ENCODE measurements at places on chromosomes 3 and 15.

- no peak for DNase-seq
Observed at GRCh38 chr3:123089611-123090331, 22.9 kb downstream of the PDIA5 start.

DNA sequence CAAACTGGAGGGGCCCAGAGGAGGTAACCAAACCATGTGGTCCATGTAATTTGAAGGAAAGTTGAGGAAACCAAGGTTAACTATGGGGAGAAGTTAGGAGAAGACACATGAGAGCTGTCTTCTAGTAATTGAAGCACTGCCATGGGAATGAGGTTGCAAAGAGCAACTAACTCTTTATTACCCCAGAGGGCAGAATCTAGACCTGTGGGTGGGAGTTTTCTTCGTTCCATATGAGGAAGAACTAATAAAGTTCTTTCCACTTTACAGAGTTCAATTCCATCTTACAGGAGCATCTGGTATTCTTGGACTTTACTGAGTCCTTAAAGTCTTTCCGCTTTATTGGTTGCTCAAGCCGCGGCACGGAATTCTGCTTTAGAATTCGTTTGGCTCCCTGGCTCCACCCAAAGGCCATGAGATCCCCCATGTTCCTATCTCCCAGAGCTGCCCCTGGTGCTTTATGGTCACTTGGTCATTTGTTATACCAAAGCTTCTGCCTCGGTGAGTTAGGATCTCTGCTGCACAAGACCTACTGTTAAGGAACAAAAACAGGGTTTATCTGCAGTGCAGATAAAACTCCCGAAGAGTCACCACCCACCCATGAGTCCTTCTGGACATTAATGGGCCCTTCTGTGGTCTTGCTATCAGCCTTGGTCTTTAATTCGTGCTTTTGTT lies 89.5 kb upstream of the UMPS start:
- no peak for DNase-seq

DNA sequence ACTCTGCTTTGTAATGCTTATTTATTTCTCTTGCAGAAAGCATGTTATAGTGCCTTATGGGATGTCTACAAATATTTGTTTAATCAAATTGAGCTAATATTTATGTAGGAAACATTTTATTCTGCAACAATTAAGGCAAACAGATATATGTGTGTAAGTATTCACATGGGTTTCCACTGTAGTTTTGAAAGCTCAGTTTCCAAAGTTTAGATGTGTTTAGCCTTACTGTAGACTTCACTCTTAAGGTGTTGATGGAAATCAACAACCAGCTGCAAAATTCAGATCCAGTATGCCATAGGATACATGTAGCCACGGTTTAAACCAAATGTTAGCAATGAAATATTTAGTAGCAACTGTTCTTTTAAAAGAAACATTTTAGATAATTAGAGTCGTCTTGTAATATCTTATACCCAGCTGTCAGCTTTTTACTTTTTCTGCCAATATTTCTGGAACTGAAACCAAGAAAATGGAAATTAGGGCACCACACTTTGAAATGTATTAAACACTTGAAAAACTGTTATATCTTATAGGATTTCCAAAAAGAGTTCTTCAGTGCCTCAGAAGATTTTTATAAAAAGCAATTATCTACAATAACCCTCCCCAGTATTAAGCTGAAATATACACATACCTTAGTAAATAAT lies 18.5 kb downstream of the PIK3CA start:
- DNase-seq, result no peak

GRCh38 chr15:38367476-38367875 lies 86.5 kb upstream of the FAM98B start:
- DNase-seq, result no peak

GRCh38 chr3:132174500-132174899 lies 139.7 kb upstream of the CPNE4 start:
- DNase-seq, result no peak

DNA sequence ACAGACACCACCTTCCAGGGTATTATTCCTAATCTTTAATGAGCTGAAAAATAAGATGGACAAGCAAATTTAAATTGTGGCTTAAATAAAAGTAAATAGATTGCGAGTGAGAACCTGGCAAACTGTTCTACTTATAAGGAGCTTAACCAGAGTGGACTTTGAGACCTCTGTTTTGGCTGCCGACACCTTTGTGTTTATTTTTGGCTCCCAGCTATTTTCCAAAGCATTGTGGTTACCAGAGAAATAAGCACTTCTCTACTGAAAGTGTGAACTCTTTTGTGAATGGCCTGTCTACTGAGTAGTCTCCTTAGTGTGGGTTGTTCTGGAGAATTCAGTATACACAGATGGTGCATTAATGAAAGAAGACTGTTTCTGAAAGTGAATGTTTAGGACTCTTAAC lies 109.4 kb downstream of the ATP8B4 start:
- no peak for DNase-seq

DNA sequence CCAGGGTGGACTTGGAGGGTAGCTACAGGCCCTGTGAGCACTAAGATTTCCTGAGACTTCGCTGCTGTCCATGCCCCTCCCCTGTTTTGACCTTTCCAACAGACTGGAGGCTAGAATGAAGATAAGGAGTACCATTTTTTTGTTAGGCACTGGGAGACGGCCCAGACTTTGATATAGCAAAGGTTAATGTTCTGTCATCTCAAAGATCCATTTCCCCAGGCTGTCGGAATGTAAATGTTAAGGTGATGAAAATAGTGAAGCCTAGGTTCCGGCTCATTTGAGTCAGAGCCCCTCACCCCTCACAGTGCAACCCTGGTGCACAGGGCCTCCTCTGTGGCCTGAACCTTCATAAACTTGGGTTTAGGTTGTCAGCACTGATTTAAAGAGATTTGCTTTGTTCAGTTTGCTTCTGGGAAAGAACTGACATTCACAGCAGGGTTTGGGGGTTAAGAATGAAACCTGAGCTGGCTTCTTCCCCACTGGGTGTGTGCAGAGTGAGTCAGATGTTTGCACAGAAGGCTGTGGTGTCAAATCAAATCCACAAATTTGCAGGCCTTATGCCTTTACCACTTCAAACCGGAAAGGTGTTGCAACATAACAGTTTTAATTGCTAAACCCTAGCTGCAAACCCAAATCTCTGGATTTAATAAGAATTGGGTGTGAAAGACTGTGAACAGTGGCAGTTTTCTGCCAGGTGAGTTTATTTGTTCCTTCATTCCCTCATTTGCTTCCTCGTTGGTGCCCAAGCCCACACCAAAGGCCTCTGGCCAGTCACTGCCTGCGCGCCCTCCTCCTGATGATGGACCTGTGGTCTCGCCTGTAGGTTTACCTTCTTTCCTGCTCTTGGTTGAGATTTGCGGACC lies 20.6 kb upstream of the KCTD6 start:
- DNase-seq, result peak; percentile 69

DNA sequence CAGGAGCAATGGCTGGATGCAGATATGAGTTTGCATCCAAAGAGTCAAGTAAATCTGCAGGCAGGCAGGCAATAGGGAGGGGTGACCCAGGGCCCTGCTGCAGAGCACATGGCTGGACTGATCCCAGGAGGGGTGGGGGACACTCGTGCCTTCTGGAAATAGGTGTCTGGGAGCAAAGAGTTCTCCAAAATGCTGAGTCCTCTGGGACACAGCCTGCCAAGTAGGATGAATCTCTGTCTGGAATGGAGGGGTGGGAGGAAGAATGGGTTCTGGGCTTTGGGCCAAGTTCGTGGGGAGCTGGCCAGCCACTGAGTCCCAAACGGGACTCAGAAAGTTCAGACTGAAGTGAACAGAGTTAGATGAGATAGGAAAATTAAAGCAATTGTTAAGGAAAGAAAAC lies 214.5 kb downstream of the MTHFS start:
- DNase-seq, result no peak

- DNase-seq, result no peak
Observed at GRCh38 chr3:119035014-119035346, 334 bp upstream of the IGSF11 start.

GRCh38 chr15:36882487-36883131 lies 217.7 kb downstream of the MEIS2 start:
- DNase-seq, result no peak

DNA sequence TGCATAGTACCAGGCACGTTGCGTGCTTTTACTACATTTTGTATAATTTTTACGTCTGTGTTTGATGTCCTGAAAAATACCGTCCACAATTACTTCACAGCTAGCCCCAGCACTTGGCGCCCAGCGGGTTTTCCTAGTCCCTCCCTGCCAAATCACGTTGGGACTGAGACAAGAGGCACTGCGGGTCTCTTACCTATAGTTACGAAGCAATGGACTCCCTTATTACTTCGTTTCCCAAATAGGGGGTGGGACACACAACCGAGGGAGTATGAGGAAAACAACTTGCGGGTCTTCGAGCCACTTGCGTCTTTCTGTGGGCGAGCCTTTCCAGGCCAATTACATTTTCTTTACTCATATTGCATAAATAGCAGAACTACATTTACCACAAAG lies 620 bp upstream of the CMSS1 start:
- DNase-seq, result no peak

DNA sequence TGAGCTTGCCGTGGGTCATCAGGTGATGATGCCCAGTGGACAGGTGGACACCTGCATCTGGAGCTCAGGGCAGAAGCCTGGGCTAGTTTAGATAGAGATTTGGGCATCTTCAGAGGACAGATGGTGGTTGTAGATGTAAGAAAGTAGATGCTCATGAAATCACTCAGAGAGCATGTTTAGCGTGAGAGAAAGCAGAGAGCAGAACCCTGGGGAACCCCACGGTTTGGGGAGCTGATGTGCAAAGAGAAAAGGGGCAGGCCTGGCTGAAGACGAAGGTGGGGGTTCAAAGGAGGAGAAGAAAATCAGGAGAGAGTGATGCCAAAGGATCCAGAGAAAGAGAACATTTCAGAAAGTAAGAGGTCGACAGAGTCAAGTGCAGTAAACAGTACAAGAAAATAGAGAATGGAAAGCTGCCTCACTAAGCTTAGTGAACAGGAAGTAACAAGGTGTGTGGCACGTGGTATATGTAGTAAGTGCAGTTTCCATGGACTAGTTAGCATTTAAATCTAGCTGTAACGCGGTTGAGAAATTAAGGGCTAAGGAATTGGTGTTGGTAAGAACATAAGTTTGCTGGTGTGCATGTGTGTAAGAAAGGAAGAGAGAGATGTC lies 13.5 kb downstream of the TIGIT start:
- DNase-seq, result no peak

DNA sequence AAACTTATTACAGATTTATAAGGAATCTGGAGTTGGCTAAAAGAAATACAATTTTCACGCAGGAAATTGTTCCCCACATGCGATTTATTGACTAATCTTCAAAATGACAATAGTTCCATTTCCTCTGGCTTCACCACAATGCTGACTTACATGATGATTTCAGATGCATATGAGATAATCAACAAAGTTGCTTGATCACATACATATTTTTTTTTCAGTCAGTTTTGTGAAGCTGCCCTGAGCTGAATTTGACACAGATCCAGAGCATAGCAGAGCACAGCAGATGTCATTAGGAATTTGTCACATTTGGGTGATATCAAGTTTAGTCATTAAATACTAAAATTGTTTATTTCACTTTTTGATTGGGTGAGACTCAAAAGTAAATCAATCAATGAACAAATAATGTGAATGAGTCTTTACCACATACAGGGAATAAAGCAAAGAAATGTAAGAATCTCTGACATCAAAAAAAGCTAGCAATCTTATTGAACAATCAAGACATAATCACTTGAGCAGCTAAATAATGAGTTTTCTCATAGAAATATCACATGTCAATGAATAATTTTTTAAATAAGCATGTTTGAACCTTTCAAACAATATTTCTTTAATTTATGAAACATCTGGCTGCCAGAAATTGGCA lies 18.3 kb downstream of the CPB1 start:
- DNase-seq, result no peak

DNA sequence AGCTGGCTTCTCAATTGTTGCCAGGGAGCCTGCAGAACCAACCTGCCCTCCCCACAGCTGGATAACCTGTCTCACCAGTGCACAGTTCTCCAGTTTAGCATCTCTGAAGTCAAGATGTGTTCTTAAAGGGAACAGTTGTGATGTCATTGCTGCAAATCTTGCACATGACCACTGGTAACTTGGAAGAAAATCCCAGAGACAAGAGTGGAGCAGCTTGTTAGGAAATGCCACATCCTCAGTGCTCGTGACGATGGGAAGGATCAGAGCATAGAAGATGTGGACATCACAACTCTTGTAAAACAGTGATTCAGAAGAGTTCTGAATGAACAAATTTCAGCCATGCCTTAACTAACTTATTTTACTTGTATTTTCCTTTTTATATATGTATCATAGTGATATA lies 36.1 kb upstream of the LIMD1 start:
- DNase-seq, result no peak

- no peak for DNase-seq
Observed at GRCh38 chr3:45932112-45932511, 11.2 kb upstream of the CXCR6 start.

DNA sequence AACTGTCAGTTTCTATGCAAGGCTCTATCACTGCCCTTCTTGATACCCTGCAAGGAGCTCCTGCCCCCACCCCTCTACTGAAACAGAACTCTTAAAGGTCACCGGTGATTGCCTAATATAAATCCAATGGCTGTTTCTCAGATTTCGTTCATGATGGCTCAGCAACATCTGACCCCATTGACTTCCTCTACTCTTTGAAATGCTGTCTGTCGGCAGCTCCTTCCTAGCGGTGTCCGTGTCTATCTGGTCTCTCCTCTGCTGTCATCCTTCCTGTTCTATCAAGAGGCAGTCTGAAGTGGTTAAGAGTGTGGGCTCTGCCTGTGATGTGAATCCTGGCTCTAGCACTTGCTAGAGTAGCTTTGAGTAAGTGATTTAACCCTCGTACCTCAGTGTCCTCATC lies 5.5 kb downstream of the TMEM266 start:
- no peak for DNase-seq

DNA sequence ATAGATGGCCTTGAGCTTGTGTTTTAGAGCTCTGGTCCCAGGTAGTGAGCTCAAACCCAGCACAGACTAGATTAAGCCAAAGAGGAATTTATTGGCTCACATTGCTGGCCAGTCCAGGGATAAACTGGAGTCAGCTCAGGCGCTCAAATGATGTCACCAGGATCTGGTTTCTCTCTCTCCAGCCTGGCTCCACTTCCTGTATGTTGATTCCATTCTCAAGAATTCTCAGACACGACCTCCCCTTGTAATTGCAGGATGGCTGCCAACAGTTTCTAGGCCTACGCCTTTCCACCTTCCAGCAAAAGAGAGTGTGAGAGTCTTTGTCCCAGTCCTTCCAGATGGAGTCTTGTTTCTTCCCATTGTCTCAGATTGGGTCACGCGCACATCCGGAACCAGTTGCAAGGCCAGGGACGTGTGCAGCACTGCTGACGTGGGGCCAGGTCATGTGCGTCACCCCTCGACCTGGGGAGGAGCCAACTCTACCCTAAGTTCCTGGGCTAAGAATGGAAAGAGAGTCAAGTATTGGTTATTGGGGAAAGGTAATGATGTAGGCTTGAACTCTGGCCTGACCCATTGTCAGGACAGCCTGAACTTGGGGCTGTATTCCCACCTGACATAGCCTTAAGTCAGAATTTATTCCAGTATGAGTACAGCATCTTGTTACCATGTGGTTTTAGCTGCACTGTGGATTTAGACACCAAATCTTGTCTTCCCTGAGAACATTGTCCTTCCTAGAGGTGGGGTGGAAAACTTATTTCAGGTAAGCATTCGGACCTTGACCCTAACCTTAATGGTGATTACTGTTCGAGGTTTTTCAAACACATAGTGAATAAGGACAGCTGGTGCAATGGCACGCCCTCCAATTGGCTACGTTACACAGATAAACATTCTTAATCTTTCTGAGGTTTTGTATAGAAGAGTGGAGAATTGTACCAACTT lies 31.6 kb downstream of the CACNA1D start:
- DNase-seq, result no peak

- no peak for DNase-seq
Observed at GRCh38 chr3:4642611-4643010, 149.5 kb downstream of the ITPR1 start.

Data from activated CD8-positive, alpha-beta memory T cell treated with anti-CD3 and anti-CD28 coated beads, Interleukin-2, amount 50 U/mL, for 48 hours (primary cell).